GM23248 (cell line): ENCODE measurements at places on chromosomes 12 and 14. TPM values are rescaled to one million over a fixed set of nuclear protein-coding genes. Genes with fewer than 3 reads are reported as not detected.
A peak's percentile ranks its signal among the peaks of the same experiment; 100 is the strongest.

- H3K27ac ChIP-seq: peak overlapping the region; percentile 96
- peak overlapping the region; percentile 99 for H3K4me3 ChIP-seq
- peaks cover 83% of the 10 kb centered on the region for H3K36me3 ChIP-seq
- no peak for DNase-seq
- peaks cover 59% of the 10 kb centered on the region for H3K4me1 ChIP-seq
Measured at GRCh38 chr12:46361667-46362034, 10.9 kb downstream of the SLC38A2 start.

GRCh38 chr12:47841501-47841900, 21.8 kb upstream of the HDAC7 start:
- peaks cover 5% of the 10 kb centered on the region; the same call in 1 of the 2 replicates for H3K4me1 ChIP-seq
- no peak for DNase-seq
- no peak overlapping the region for H3K27ac ChIP-seq
- peaks cover 10% of the 10 kb centered on the region; the same call in 1 of the 2 replicates for H3K36me3 ChIP-seq
- no peak overlapping the region for H3K4me3 ChIP-seq

- peaks cover 20% of the 10 kb centered on the region for H3K4me1 ChIP-seq
- H3K27me3 ChIP-seq: no peaks in the 10 kb centered on the region
- no peak overlapping the region for H3K4me3 ChIP-seq
- no peak overlapping the region for H3K27ac ChIP-seq
Measured at GRCh38 chr12:45668641-45669040, 60.9 kb upstream of the ARID2 start.

GRCh38 chr12:6934110-6934509, 6.4 kb downstream of the ATN1 start:
- peak overlapping the region; percentile 30 for H3K27ac ChIP-seq
- DNase-seq: peak; percentile 42
- peaks cover 29% of the 10 kb centered on the region for H3K4me1 ChIP-seq
- peaks cover 14% of the 10 kb centered on the region; the same call in 1 of the 2 replicates for H3K36me3 ChIP-seq
- no peaks in the 10 kb centered on the region for H3K27me3 ChIP-seq
- no peak overlapping the region for H3K4me3 ChIP-seq

- no peaks in the 10 kb centered on the region for H3K4me1 ChIP-seq
- H3K36me3 ChIP-seq: no peaks in the 10 kb centered on the region
- H3K27me3 ChIP-seq: peaks cover 10% of the 10 kb centered on the region
- H3K4me3 ChIP-seq: no peak overlapping the region
- DNase-seq: no peak
- no peak overlapping the region for H3K27ac ChIP-seq
Measured at GRCh38 chr14:99725774-99726537, 41.9 kb downstream of the CYP46A1 start.

Gene LRP1
- 257 and 296 TPM in 2 replicates for total RNA-seq
